Activated CD8-positive, alpha-beta memory T cell treated with anti-CD3 and anti-CD28 coated beads, Interleukin-2, amount 10 ng/mL, durations not matched to agents 7 days and 5 days (primary cell): ENCODE measurements at places on chromosomes 4 and X. TPM values are rescaled to one million over a fixed set of nuclear protein-coding genes. Genes with fewer than 3 reads are reported as not detected.

Gene FGF13
- total RNA-seq: not detected

DNA sequence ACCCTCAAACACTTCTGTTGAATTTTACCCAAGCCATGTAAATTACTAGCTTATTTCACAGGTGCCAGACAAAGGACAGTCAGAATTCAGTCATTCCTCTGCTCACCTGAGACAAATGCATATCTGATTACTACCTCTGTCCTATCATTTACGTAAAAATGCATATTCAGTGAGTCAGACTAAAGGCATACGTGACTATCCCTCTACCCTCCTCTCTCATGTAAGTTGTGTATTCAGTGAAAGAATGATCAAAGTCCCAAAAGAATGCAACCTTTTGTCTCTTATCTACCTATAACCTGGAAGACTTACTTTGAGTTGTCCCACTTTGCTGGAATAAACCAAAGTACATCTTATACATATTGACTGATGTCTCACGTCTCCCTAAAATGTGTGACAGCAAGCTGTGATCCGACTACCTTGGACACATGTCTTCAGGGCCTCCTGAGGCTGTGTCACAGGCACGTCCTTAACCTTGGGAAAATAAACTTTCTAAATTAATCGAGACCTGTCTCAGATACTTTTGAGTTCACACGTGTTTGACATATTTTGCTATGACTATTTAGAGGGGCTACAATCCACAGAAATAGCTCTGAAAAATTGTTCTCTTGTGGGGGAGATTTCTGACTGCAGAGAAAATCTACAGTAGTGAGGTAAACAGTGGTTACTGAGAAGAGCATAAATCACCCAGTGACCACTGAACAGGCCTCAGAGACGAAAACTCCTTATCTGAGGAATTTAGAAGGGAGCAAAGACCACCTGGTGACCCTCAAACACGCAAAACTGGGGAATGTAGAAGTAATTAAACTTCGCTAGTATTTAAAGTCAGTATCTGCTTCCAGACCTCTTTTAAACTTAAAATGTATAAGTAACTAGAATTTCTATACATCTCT is 1575.8 kb downstream of the STIM2 start:
- DNase-seq: no peak

DNA sequence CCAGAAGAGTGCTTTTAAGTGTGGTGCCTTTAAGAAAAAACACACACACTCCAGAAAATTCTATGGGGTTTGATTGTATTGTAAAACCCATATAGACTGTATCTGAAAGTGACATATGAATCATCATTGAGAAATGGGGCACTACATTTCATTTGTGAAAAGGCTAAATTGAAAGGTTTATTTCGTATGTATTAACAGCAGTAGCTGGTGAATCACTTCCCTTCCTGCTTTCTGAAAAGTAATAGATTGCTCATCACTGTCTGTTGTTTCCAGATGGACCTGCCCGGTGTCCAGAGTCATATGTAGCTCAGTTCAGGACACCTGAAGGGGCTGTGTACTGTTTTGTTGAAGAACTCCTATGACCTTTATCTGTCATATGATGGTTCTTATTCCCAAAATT is 28.1 kb upstream of the HPRT1 start:
- DNase-seq: no peak

GRCh38 chrX:19389227-19389845 is 45.6 kb downstream of the PDHA1 start:
- no peak for DNase-seq

DNA sequence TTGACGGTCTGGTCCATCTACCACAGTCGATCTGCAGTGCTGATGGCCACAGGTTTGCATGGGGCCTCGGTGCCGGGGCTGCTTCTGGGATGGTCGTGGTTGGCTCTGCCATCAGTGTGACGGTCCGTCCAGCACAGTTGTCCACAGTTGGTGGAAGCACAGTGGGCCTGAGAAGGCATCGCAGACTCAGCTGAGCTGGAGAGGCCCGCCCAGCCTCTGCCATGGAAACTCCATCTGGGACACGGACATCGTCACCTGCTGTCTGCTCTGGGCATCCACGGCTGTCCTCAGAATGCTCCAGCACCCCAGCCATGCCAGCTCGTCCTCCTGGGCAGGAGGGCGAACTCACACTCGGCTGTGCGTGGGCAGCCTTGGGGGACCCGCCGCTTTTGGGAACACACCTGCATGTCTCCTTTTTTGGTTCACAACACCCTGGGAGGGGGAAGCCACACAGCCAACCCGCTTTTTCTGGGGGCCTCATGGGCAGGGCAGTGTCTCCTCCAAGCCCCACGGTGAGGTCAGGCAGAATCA is 33.0 kb downstream of the ABLIM2 start:
- DNase-seq: no peak

DNA sequence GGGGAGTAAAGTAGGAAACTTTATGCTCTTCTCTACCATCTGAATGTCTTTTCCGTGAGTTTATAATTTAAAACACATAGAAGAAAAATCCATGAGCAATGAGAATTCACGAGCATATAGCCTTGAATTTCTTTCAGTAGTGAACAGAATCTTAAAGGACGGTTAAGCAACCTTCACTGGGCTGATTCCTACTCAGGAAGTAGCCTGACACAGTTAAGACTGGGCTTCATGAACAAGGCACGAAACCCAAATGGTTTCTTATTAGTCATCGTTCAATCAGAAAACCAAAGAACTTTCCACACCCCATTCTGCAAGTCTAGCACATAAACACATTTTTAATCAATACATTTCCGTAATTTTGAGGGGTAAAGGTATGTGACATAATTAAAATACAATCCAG is 95.8 kb downstream of the SH3KBP1 start:
- no peak for DNase-seq
